B cell (primary cell): ENCODE measurements at places on chromosomes 12 and 14.

DNA sequence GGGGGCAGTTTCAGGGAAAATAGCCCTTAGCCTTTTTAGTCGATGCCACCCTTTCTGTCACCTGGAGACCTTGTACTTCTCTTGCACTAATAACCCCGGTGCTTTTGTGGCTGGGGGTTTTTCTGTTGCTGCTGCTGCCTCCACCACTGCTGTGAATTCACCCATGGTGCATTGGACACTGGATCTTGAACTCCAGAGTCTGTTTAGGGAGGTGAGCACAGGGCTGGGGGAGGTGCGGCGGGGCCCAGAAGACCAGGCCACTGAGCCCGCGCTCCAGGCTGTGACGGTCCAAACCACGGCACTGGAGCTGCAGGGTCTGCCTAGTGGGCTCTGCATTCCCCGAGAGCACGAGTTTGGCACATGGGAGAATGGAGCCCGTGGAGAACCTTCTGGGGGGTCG lies 100.6 kb downstream of the NINJ2 start:
- no peak for DNase-seq

GRCh38 chr14:56400109-56400825 lies 179.3 kb upstream of the TMEM260 start:
- DNase-seq, result no peak

- DNase-seq, result no peak
Observed at GRCh38 chr14:29636870-29637269, 290.8 kb downstream of the PRKD1 start.

DNA sequence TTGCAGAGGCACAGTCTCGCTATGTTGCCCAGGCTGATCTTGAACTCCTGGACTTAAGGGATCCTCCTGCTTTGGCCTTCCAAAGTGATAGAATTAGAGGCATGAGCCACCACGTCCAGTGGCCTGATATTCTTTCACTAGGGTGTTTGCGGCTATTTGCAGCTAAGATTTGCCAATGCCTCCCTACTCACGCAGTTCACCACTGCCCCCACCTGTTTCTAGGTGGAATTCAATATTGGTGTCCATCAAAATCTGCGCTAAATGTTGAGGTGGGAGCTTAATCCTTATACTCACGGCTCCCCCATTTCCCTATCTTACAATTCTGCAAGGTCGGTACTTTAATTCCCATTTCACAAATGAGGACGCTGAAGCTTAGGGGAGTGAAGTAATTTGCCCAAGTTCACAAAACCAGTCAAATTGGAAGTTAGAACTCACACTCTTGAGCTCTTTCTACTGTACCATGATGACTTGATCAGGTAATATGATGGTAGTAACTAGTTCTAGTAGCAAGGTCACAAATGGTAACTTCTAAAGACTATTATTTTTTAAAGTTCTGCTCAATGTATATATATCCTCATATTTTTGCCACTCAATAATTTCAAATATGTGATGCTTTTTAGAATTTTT lies 22.1 kb upstream of the LRRC9 start:
- no peak for DNase-seq

GRCh38 chr14:39025810-39026627 lies 77.0 kb downstream of the SEC23A start:
- no peak for DNase-seq

DNA sequence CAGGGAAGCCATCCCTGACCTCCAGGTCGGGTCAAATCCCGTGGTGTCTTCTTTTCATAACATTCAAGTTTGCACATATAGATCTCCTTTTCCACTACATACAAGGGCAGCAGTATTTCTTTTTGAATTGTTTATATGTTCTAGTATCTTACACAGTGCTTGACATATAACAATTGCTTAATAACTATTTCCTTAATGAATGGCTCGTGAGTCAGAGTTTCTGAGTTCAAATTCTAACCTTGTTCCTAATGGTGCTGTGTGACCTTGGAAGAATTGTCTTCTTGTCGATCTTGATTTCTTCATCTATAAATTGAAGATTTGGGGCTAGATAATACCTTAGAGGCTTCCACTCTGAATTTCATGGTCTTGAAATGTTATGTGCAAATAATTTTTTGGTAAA lies 57.2 kb upstream of the PELI2 start:
- no peak for DNase-seq

DNA sequence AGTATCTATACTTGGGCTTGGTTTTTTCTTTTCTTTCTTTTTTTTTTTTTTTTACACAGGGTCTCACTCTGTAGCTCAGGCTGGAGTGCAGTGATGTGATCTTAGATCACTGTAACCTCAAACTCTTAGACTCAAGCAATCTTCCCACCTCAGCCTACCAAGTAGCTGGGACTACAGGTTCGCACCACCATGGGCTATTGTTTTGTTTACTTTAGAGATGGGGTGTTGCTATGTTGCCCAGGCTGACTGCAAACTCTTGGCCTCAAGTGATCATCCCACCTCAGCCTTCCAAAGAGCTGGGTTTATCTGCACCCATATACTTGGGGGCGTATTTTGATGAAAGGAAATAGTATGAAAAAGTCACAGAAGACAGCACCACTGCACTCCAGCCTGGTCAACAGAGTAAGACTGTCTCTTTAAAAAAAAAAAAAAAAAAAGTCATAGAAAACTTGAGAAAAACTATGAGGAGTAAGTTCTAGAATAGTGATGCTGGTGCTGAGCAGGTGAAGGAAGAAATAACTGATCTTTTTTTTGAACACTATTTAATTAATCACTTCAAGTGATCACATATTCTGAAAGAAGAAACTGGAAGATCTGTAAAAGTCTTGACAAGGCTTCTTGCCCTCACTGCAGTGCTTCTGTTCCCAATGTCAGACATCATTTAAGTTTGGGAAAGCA lies 53.8 kb upstream of the NPFF start:
- no peak for DNase-seq

GRCh38 chr12:59650588-59651228 lies 54.9 kb downstream of the SLC16A7 start:
- no peak for DNase-seq

DNA sequence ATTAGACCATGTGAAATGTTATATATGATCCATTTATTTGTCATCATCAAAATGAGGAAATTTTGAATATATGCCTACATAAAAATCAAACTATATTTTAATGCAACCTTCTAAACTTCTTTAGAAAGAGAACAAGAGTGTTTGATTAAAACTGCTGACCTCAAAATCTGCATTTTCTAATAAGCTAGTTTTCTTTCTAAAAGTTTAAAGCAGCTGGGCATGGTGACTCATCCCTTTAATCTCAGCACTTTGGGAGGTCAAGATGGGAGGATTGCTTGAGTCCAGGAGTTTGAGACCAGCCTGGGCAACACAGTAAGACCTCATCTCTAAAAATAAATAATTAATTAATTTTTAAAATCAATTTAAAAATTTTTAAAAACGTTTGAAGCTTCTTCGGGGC lies 36.2 kb downstream of the GNPTAB start:
- no peak for DNase-seq

DNA sequence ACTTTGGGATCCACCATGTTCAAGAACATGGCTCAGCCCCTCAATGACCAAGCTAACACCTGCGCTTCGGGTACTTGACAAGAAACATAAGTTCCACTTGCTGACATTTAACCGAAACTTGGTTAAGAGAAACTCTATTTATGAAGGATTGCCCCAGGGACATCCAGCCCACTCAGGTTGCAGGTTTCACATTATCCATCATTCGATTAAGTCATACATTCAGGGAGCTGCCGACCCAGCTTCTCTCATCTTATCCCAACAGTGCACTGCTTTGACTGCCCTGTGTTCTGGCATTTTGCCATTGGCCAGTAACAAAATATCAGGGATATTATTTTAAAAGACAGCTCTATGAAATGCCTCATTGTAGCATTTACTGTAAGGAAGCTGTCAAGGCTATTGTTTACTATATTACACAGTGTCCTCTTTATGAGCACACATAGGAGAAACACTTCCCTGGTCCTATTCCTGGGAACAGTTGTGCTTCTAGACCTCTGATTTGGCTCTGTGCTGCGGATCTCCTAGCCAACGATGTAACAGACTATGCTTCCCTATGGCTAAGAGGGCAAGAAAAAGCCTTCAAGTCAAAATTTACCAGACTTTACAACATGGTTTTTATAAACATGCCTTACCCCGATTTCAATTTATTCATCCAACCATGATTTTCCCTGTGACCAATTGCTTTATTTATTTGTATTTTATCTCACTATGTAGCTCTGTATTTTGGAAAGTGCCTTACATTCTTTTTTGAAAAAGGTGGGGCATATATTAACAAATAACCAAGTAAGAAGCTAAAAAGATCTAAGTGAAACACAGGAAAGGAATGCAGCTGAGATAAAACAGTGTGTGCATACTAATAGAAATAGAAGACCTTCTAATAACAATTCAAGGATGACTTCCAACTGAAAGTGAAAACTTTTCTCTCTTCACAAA lies 109.3 kb downstream of the ITPR2 start:
- DNase-seq, result no peak
